ENCODE measurements at places on chromosomes 1 and 21.

DNA sequence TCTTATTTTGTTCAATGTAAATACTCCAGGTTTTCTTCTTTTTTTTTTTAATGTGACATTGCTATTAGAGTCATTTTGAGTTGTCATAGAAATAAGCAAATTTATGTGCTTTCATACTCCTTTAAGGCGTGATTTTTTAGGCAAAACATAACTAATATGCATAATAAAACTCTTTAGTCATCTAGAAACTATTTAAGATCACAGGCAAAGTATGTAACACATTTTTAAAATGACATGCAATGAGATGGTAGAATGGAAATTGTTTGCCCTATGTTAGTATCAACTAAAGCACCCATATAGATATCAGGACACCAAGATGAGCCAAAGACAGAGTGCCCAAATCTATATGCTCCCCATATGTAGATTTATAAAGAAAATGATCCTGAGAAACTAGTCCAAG is 41.5 kb upstream of the SGIP1 start:
- DNase-seq = no peak

DNA sequence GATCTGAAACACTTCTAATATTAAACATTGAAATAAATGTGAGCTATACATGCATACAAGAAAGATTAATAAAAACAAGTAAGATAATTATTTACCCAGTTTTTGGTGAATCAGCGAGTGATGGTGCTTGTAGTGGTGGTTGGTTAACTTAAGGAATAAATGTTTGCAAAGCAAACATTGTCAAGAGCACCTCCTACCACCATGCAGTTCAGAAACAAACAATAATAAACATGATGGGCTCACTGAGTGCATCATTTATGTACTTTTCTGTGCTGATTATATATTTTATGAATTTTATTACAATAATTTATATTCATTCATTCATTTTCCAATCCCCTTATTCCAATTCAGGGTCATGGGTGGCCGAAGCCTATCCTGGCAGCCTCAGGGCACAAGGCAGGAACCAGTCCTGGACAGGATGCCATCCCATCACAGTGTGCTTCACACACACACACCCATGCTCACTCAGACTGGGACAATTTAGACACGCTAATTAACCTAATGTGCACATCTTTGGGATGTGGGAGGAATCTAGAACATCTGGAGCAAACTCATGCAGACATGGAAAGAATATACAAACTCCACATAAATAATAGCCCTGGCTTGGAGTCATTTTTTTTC is 57.8 kb downstream of the ZMYM4 start:
- no peak for DNase-seq

DNA sequence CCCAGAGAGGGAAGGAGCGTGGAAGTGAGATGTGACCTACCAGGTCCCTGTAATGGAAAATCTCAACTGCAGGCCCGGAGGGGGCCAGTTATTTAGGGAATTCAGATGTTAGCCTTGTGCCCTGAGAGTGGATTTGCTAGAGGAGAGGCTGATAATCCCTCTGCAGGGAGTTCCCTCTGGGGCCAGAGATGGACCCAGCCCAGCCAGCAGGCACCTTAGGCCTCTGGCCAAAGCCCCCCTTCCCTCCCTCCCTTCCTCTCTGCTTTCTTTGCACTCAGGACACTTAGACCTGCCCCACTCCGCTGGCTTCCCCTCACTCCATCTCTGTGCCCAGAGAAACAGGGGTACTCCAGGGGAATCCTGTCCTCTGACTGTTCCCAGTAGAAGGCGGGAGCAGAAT is 1.5 kb upstream of the ATP1A2 start:
- DNase-seq = no peak

GRCh38 chr1:154306151-154306550 is 14.7 kb upstream of the AQP10 start:
- DNase-seq = no peak

GRCh38 chr1:147619741-147620140 is 50.6 kb downstream of the ACP6 start:
- no peak for DNase-seq

- no peak for DNase-seq
Measured at GRCh38 chr21:26881504-26882228, 36.5 kb upstream of the ADAMTS1 start.

DNA sequence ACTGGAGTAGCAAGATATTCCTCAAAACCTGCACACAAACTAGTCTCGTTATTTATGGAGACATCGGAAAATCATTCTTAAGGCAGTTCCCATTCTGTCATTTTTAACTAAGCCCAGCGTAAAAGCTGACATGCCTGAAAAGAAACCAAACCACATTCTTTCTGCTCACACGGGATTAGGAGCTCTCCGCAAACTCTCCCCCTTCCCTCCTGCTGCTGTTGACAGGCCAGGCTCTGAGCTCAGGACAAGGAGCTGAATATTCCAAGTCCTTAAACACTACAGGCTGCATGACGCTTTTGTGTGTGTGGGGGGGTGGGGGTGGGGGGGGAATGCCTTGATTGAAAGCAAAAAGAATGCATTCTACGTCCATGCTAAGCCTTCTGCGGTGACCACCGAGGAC is 5.2 kb downstream of the OLIG1 start:
- no peak for DNase-seq

- DNase-seq = no peak
Measured at GRCh38 chr1:32014948-32015273, 1.2 kb downstream of the KHDRBS1 start.

DNA sequence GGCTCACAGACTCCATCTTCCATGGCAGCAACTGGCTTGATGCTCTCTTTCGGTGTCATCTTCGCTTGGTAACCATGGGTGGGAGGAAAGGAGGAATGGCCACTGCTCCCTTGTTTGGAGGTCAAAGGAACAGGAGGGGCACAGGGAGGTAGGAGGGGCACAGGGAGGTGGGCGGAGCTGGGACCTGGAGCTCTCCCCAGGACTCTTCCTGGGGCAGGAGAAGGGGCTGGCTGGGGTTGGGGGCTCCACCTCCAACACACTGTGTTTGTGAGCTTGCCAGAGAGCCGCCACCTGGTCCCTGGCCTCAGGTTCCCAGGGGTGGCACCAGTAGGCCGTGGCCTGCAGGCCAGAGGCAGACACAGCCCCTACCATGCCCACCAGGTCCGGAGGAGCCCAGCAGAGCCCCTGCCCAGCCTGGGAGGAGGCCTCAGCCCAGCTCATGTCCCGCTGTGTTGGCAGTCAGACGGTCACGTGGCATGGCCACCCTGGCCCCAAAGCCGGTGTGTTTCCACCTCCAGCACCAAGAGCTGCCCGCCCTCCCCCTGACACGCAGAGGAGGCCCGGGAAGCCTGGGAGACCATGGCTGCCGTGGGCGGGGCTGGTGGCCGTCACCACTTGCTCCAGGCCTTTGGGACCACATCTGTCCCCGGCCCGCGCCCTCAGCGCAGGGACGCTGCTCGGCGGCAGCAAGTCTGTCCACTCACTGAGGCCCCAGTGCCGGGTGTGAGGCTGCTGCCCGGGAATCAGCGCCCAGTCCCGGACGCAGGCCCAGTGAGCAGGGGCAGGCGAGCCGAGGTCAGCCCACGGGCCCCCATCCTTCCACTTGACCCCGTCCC is 73.9 kb downstream of the MORN1 start:
- no peak for DNase-seq

- DNase-seq = no peak
Measured at GRCh38 chr1:62269439-62269838, 49.8 kb downstream of the KANK4 start.

DNA sequence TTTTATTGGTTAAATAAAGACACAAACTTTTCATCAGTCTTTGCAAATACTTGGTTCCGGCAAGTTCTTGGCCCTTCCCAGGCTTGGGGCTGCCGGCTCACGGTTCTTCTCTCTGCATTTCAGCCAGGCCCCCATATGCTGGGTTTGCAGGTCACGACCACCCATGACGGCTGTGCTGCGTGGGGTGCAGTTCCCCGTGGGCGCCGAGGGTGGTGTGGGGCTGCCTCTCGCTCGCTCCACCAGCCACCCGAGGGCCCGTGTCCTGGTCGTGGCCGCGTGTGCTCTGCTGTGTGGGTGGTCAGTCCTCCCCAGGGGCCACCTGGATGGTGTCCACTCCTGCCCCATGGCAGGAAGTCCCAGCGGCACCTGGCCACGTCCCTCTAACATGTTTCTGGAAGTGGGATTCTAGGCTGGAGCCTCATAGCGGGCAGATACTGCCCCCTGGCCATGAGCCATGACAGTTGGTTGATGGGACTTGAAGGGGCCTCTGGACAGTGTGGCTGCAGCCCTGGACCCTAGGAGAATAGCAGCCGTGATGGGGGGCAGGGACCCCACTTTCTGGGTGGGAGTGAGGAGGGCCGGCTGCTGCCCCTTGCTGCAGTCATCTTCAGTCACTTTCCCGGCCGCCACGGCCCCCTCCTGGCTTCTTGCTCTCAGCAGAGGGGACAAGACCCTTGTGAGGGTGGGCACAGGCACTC is 46.3 kb downstream of the SKI start:
- no peak for DNase-seq

DNA sequence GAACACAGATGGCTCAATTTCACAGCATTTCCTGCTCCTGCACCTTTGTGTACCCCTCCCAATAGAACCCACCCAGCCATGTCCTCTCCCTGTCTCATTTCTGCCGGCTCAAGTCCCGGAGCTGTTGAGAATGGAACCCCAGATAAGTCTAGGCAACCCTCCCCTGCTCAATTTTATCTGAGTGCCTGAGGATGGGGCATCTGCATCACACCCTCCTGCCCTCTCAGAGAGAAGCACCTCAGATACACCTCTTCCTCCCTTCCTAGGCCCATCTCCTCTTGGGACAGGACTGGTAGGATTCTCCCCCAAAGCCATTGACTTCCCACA is 1.1 kb downstream of the KIF21B start:
- no peak for DNase-seq

- DNase-seq = no peak
Measured at GRCh38 chr21:45455674-45456583, 51.0 kb downstream of the COL18A1 start.

DNA sequence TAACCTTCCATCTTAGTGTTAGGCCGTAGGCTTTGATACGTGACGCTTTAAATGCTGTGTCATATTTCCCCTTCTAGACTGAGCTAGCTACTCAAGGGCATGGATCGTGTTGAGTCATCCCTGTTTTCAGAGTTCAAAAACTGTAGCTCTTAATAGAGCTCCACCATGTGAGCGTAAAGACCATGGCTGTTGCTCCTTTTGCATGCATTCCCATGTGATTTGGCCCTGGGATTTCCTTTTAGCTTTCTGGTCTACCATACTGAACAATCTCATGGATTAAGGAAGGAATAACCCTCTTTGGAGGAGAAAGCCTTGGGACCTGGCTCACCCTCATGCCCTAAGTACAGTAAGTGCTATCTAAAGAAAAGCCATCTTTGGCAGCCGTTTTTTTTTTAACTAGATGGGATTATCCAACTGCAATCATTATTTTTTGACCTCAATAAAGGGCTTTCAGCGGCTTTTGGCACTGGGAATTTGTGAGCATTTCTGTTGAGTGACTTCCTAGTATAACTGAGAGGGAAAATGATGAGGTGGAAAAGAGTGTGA is 76.6 kb downstream of the PLPP3 start:
- DNase-seq = no peak

- no peak for DNase-seq
Measured at GRCh38 chr1:55958498-55958897, 620.9 kb downstream of the PLPP3 start.

DNA sequence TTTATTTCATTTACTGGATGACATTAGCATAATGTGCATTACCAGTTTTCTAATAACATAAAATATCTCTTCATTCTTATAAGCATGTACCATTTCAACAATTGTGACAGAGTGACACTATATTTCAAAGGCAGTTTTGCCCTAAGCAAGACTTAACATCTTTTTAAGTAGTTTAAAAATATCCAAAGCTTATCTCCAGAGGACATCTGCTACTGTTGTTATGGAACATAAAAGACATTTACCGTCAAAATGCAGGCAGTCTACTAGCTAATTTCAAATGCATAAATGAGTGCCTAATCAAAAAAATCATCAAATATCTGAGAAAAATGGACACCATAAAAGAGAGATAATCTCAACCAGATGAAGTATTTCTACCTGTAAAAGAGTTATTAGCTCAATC is 782.4 kb upstream of the BRINP3 start:
- no peak for DNase-seq

DNA sequence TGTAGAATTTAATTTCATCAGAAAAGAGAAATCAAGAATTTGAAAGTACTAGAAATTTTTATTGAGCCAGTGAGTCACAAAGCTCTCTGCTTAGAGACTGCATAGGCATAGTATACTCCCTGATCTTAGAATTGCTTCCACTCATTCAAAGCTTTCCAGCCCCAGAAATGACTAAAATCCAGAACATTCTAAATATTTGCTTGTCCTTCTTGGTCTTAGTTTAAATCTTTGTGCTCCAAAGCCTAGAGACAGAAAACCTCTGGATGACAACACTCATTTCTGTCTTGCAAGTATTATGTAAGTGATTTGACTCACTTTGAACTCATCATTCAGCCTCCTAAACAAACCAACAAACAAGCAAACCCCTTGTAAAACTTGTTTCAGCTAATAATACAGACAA is 74.2 kb downstream of the PTPRC start:
- no peak for DNase-seq

DNA sequence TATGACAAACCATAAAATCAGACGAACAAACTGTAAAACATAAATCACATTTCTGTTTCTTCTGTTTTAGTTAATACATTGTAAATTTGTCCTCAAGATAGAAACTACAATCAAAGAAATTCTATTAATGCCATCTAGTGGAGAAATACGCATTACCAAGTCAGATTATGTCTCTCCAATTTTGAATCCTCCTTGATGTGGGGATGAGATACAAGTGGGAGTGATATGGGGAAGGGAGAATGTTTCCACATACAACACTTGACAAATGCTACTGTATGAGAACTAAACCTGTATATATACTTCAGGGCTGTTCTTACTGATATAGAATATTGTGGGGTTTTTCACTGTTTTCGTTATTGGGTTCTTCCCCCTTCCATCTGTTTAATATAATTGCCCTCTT is 2.6 kb downstream of the HFM1 start:
- no peak for DNase-seq

GRCh38 chr1:207649865-207650580 is 5.1 kb downstream of the CR1L start:
- DNase-seq = no peak

Data from NCI-H187 treated with DMSO at 0.1 percent for 48 hours (cell line).